EL (cell line): ENCODE measurements at places on chromosomes 1 and 21.
A peak's percentile ranks its signal among the peaks of the same experiment; 100 is the strongest.

DNA sequence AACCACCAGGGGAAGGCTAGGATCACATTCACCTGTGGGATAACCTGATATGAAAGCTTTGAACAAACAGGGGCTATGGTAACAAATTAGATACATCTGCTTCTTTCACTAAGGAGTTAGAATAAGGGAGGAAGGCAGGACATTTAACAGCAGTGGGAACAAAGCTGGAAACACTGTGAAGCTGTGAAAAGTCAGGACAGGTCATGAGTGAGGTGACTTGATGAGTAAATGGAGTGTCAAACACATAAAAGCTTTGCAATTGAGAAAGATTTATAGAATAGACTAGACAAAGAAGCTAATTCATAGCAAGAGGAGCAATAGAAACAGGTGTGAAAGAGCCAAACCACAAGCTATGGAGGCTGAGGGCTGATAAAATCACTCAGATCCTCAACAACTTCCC lies 110.0 kb downstream of the ASTN1 start:
- no peak for DNase-seq

- DNase-seq: no peak
Measured at GRCh38 chr1:165138960-165139359, 217.6 kb downstream of the LMX1A start.

DNA sequence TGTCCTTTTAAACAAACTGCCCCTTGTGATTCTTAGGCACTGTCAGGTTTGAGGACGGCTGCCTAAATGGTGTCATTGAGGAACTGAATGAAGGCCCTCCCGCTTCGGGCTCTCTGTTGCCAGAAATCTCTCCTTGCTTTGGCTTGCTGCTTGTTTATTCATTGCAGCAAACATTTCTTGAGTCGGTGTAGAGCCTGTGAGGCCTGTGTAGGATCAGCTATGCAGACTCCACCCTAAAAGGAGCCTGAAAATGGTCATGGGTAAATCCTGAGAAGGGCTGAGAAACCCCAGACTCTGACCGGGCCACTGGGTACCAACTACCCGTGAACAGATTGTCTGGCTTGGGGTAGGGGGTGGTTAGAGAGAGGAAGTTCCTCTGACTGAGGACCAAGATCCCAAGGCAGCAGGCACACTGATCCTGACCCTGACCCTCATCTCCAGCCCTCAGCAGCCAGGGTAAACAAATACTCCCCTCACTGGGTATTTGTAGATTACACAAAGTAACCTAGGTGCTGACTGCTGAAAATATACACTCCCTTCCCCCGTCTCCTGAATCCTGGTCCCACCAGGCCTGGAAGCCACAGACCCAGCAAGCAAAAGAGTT lies 3.1 kb downstream of the IL6R start:
- DNase-seq: no peak

- DNase-seq: no peak
Measured at GRCh38 chr21:31310750-31311149, 33.3 kb downstream of the TIAM1 start.

DNA sequence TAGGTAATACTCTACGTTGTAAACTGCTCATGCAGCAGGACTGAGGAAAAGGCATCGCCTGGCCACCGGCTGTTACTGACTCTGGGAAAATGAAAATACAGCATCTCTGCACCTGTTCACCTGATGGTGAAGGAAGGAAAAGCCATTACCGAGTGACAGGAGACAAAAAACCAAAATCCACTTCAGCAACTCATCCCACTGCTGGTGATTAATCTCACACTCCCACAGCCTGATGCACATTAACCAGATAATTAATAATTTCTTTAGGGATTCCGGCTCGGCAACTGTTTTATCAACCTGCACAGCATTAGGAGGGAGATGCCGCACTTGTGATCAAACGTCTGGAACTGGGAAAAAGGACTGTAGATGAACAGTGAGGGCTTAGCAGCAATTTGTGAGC lies 183.9 kb upstream of the ESRRG start:
- no peak for DNase-seq

DNA sequence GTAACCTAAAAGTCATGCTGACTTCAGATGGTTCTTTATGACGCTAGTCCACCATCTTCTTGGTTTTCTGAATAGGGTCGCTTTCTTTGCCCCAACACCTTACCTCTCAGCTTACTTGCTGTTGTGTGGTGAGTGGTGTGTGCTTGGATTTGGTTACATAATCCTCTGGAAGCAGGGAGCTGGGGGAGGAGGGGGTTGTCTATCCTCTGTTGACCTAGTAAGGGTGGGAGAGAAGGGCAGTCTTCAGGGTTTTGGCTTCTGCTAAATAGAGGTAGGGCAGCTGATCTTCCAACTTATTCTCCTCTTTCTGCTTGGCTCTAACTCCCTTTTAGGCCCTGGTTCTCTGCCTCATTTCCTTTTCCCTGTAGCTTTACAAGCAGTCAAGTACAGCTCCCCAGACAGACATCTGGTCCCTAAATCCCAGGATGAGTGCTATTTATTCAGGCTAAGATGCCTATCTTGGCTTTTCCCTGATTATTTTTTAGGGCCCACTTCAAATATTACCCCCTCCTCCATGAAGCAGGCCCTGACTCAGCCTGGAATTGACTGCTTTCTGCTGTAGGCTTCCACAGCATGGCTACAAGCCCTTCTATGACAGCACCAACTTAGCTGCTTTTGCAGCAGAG lies 6.4 kb upstream of the REN start:
- DNase-seq: no peak

- DNase-seq: no peak
Measured at GRCh38 chr1:84540759-84541158, 33.5 kb downstream of the CTBS start.

DNA sequence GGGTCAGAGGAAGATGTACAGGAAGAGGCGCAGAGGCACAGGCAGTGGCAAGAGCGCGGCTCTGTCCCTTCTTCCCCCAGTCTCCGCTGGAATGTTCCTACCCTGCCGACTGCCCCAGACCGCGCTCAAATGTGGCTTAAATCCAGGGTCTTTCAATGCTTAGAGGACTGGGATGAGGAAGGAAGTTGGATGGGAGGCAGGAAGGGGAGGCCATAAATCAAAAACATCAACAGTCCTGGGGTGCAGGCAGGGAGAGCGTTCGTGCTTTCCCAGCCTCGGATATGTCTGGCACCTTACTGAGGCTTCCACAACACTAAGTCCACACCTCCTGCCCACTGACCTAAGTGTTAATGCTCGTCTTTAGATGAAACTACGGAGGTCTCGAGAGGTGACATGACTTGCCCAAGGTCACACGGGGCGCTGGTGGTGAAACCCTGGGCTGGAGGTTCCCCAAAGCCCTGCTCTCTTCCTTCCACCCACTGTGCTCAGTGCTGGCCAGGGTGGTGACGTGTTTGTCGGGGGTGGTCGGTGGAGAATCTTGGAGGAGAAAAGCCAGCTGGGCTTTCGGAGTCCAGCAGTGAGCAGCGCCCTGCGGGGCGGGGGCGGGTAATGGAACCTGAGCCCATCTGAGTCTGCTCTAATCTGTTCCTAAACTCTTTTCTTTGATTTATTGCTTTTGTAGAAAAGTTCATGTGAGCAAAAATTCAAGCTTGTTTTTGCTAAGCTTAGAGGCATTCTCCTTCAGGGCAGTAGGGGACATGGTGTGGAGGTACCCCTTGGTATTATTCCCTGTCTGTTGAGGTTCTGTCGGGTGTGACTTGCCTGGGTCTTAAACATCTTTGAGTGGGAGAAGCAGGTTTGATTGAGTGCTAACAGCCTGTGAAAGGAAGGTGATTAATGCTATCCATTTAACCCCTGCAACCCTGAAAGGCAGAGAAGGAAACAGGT lies 708 bp downstream of the CDA start:
- peak; percentile 47 for DNase-seq

DNA sequence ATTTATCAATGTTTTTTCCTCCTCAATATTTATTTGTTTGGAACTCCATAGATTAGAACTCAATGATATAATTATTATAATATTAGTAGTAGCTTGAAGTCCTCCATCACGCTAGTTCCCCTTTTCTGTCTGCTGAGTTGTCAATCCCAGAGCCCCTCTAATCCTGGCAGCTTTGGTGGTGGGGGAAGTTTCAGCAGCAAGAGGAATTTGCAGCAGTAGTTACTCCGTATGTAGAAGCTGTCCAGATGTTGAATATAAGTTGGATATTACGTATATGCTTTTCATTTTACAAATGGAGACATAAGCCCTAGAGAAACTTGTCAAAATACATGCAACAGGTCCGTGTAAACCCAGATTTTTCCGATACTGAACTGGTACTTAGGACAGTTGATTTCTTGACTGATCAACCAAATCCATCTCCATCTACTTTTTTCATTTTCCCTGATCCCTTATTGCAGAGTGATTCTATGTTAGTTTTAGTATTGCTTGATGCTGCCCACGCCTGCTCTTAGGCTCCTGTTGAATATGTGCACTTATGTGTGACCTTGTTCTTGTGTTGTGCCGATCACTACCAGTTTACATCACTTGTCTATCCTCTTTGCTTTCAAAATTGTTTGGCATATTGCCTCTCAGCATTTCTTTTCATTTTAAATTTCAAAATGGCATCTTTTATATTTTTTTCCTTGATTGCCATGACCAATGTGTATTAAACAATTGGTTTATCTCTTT lies 28.1 kb downstream of the SMAP2 start:
- DNase-seq: no peak

DNA sequence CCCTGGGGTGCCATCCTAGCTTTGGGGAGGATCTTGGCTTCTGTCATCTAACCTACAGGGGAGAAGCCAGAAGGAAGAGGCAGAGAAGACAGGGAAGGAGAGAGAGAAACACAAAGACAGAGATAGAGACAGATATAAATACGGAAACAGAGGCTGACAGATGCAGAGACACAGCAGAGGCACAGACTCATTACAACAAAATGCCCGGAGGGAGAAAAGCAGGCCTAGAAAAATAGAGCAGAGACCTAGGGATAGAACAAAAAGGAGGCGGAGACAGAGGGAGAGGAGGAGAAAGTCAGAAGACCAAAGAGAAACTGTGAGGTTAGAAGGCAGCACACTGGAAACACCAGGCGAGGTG lies 1.9 kb downstream of the PEAR1 start:
- DNase-seq: peak; percentile 84

DNA sequence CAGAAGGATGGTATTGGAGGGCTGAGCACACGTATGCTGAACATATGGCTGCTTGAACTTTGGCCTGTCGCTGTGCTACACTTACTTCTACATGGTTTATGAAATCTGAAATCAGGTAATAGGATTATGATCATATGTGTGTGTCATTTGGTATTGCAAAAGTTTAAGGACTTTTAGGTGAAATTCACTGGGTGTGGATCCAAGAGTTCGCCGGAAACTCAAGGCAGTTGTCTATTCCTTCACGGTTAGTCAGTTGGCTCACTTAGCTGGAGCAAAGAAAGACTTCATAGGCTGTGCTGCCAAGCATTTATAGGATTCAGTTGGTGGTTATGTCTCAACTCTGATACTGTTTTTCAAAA lies 927 bp downstream of the UAP1 start:
- DNase-seq: peak; percentile 59

- peak; percentile 91 for DNase-seq
Measured at GRCh38 chr1:150507912-150508864, at the start of gene ECM1. Gene ECM1 (plus strand): TSS chr1:150508109. CDS start chr1:150508210, 101 bp downstream.

- DNase-seq: no peak
Measured at GRCh38 chr1:178574345-178574744, 61.4 kb downstream of the TEX35 start.

GRCh38 chr1:153444078-153444477 lies 16.4 kb downstream of the S100A7 start:
- DNase-seq: no peak

DNA sequence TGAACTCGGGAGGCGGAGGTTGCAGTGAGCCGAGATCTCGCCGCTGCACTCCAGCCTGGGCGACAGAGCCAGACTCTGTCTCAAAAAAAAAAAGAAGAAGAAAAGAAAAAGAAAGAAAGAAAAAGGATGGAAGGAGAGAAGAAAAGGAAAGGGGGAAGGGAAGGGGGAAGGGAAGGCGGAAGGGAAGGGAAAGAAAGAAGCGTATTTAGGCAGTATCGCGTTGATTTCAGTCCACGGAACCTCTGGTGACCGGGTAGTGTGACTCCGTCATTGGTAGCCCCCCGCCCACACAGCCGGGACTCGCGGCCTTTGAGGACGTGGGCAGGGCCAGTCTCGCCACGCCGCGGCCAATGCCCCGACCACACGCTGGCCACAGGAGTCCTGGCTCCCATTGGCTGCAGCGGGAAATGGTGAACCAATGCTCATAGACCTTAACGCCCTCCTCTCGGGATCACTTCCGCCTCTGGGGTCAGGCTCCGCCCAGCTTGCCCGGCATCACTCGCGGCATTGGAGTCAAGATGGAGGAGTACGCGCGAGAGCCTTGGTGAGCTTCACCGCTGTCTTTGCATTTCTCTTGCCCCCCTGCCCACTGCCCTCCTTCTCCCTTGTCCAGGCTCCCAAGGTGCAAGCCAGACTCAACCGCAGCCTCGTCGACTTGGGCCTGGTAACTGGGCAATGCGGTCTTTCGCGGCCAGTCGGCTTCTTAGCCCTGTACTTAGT lies at the start of gene TIMM17A:
Gene TIMM17A (plus strand): TSS at position 495 of the 720 bp plus-strand sequence. CDS start 24 bp downstream, at position 519.
- peak; percentile 99 for DNase-seq

GRCh38 chr1:21669258-21670058 lies at the start of gene RAP1GAP:
Gene RAP1GAP (minus strand): TSS chr1:21669357. CDS start chr1:21620032, 49,325 bp downstream.
- no peak for DNase-seq

DNA sequence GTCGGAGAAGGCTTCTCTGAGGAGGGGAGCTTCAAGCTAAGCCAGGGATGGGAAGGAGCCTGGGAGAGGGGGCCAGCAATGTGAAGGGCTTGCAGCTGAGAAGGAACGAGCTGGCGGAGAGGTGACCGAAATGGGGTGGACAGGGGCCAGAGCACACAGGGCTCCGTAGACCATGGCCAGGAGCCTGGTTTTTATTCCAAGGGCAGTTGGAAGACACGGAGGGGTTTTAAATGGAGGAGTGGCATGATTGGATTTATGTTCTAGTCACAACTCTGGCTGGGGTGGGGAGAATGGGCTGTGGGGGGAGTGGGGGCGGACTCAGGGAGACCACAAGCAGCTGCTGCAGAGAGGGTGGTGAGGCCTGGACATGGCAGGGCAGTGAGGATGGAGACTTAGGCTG lies 5.1 kb upstream of the EPS8L3 start:
- no peak for DNase-seq

GRCh38 chr1:84975035-84975434 lies 21.9 kb downstream of the MCOLN2 start:
- no peak for DNase-seq

- no peak for DNase-seq
Measured at GRCh38 chr1:183734543-183735036, 70.3 kb upstream of the RGL1 start.

DNA sequence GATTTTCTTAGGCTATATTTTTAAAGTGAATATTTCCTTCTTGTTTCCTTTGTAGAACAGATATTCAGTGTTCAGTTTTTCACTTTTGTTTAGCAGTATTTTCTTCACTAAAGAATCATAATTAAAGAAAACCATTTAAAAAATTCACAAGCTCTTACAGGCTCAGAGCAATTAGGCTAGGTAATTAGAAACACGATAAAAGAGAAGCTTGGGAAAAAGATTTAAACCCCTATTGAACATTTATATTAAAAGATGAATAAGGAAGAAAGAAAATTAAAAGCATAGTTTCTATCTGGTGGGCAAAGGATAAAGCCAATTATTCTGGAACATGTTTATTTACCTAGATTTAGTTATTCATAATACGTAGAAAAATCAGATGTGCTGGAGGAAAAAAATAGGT lies 942.6 kb downstream of the PLA2G4A start:
- DNase-seq: no peak
